HAP-1 (cell line): ENCODE measurements at places on chromosomes 6 and 20.
A peak's percentile ranks its signal among the peaks of the same experiment; 100 is the strongest.

DNA sequence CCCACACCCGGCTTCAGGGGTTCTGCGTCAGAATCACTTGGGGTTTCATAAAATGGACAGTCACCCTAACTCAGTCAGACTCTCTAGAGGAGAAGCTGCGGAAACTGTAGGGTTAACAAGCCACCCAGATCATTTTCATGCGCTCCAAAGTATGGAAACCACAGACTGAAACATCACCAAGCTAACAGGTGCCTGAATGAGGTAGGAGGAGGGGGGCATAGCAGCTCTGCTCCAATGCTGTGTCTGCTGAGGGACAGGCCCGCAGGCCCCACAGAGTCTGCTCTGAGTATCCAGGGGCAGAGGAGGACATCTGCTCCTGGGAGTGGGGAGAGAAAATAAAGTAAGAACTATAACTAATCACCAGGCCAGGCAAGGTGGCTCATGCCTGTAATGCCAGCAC lies 97.1 kb upstream of the AKAP12 start:
- DNase-seq = no peak

DNA sequence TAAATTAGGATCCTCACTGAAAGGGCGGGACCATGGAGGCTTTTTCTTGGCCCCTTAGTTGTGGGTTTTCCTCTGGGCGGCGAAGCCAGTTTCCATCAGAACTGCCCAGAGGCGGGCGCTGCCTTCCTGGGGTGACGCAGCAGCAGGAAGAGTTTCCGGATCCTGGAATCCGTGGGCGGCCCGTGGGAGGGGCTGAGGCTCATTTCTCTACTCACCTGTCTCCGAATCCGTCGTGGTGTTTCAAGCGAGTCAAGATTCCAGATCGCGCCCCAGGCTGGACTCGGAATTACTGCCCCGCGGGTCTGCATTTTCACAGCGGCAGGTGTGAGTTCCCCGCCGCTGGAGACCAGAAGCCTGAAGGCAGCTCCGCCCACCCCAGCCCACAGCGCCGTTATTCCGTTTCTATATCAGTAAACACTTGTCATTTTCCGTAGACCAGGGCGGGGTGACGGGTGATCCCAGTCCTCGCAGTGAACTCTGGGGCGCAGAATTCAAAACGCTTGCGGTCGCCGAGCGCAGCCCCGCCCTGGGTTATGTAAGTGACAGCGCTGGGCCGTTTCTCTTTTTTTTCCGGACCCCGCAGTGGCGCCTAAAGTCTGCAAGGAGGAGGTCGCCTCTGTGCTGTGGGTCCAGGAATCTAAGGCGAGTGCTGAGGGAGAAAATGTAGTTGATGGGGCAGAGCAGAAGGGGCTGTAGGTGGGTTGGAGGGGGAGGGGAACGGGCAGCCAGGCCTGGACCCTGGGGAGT lies 27.2 kb upstream of the POU5F1 start:
- peak; percentile 72 for DNase-seq

- no peak for DNase-seq
Observed at GRCh38 chr20:41072190-41072863, 43.7 kb downstream of the TOP1 start.

- no peak for DNase-seq
Observed at GRCh38 chr20:1204113-1204512, 859 bp downstream of the C20orf202 start.

DNA sequence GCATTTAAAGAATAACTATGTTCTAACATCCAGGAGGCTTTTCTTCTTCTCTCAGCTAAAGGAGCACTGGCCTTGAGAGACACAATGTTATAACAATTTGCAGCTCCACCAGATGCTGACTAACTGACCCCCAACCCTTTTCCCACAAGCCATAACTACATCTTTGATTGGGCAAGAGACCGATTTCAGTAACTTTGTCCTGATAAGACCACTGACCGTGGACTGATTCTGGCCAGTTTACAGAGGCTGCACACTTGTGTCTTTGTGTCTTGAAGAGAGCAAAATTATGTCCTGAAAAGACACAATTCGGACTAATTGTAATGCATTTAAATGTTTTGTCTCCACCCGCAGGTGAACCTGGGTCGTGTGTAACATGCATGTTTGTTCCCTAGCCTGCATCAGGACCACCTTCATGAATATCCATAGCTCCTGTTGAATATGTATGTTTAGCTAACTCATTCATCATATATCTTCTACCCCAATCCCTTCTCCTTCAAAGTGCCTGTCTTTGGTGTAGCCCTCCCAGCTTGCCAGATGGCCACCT lies 22.3 kb downstream of the ABRACL start:
- no peak for DNase-seq

DNA sequence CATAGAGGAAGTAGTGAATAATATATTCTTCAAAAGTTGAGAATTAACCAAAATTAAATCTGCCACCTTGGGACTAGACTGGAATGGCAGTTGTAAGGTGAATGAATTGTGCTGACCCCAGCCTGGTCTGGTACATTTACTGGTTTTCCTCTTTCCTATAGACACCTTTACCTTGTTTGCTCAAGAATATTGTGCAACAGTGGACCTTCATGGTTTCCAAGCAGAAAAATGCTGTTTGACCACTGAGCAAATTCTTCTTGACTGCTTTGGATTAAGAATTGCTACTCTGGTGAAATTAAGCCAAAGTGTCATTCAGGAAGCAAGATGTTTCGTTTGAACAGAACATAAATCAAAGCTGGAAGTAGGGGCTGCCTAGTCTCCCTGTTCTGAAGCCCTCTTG lies 156.6 kb upstream of the TAB2 start:
- no peak for DNase-seq

DNA sequence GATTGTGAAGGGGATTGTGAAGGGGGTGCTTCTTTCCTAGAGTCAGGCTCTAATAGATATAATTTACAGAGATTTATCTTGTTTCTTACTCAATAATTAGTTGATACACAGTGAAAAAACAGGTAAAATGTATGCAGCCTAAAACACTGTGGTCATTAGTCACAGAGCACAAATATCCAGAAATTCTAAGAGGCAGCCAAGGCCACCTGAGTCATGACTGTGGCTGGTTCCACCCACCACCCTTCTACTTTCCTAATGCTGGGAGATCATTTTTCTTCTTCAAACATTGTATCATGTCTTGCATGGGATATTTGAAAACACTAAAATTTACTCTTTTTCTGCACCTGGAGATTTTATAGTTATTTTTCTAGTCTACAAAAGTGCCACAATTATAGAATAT lies 181.6 kb downstream of the OTOR start:
- DNase-seq = no peak

GRCh38 chr6:144181639-144182038 lies 31.3 kb downstream of the STX11 start:
- no peak for DNase-seq

DNA sequence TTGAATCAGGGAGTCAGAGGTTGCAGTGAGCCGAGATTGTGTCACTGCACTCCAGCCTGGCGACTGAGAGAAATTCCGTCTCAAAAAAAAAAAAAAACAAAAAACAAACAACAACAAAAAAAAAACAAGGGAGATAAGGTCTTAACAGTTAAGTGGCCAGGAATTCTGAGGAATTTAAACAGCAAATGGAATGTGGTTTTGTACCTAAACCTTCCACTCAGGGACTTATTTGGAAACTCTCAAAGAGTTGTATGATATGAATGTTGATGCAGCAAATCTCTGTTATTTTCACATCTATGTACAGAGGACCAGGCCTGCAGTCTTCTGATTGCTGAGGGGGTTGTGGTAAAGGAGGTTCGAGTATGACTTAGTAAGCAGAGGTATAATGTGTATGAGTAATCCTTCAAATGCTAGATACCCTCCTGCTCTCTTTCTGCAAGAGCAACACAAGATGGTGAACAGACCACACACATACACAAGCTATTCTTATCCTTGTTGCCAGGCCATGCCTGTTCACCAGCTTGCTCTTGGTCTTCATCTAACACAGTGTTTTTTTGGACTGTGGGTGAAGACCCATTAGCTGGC lies 174.9 kb upstream of the SCGN start:
- no peak for DNase-seq

DNA sequence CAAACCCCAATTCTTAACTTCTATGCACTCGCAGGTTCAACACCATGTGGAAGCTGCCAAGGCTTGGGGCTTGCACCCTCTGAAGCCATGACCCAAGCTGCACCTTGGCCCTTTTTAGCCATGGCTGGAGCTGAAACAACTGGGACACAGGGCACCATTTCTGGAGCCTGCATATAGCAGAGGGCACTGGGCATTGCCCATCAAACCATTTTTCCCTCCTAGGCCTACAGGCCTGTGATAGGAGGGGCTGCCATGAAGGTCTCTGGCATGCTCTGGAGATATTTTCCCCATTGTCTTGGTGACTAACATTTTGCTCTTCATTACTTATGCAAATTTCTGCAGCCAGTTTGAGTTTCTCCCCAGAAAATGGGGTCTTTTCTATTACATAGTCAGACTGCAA lies 484.7 kb downstream of the EPHA7 start:
- DNase-seq = no peak

GRCh38 chr6:53926505-53926904 lies 131.7 kb downstream of the LRRC1 start:
- no peak for DNase-seq

DNA sequence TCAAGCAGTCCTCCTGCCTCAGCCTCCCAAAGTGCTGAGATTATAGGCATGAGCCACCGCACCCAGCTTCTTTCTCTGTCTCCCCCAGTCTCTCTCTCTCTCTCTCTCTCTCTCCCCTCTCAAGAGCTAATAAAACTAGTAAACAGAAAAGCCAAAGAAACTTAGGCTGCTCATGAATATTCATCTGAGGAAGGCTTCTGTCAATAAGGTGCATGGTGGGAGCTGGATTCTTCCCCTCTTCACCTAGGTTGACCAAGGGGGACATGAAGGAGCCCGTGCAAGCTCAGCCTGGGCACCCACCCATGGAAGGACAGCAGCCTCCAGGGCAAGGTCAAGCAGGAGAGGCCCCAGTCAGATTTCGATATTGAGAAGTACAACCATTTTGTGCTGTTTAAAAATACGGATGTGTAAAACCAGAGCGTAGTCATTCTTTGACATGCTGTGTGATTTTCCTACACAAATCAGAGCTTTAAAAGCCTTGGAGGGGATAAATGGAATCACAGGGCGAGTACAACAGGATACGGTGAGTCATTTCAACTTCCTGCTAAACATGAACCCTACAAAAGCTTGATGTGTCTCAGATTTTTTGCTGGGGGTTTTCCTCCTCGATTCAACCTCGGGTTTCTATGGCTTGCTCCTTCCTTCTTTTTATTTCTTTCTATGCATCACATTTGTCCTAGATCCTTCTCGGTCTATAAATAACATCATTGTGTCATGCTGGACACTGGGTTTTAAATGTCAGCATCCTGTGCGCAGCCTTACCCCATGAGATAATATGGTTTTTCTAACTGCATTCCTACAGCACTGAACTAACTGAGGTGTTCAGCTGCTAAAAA lies 368.9 kb upstream of the JARID2 start:
- DNase-seq = no peak

GRCh38 chr20:6613280-6613861 lies 154.1 kb upstream of the BMP2 start:
- DNase-seq = no peak

GRCh38 chr6:162343936-162344645 lies 383.5 kb downstream of the PRKN start:
- no peak for DNase-seq

DNA sequence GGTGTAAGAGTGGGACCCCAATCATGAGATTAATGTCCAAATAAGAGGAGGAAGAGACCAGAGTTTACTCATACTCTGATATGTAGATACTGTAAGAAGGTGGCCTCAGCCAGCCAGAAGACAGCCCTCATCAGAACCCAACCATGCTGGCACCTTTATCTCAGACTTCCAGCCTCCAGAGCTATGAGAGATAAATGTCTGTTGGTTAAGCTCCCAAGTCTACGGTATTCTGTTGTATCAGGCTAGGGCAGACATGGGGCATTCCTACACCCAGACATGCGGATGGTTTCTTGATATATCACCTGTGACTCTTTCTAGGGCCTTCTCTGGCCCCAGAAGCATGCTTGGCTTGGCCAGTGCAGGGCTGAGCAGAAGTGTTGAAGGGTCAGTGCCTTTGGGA lies 247.4 kb upstream of the RIN2 start:
- no peak for DNase-seq

DNA sequence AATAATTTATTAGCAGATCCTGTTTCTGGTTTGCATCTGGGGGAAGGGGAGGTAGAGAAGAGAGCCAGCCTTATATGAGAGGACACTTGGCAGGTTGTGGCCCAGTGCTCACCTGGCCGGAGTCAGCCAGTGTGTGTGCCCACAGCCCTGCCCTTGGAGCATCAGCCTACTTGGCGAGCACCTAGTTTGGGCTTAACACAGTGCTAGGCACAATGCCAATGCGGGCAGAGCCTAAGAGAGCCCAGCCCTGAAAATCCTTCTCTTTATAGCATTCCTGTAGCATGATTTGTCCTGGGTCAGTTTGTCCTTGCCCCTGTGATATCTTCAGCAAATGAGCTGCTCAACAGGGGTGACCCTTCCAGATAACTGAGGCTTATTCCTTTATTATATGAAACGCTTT lies 73.0 kb downstream of the SLX4IP start:
- no peak for DNase-seq

DNA sequence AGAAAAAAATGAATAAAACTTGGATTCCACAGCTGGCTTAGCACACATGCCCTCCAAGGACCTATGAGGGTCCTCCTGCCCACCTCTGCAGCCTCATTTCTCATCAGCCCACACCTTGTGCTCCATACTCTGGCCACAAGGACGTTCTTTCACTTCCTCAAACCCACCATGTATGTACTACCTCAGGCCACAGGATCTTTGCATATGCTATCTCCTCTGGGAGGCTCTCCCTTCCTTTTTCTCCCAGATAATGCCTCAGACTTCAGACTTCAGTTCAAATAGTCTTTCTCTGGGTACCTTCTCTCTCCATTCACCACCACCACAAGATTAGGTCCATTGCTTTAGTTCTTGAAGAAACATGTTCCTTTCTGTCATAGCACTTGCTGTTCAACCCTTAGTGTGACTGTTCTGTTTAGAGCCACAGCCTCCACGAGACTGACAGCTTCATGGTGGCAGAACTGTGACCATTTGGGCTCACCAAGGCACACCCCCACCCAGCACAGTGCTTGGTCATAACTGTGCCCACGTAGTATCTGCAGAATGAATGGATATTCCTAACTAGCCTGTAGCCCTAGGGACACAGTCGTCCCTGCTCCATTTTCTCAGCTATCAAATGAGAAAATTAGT lies 146.7 kb upstream of the LRFN2 start:
- no peak for DNase-seq

DNA sequence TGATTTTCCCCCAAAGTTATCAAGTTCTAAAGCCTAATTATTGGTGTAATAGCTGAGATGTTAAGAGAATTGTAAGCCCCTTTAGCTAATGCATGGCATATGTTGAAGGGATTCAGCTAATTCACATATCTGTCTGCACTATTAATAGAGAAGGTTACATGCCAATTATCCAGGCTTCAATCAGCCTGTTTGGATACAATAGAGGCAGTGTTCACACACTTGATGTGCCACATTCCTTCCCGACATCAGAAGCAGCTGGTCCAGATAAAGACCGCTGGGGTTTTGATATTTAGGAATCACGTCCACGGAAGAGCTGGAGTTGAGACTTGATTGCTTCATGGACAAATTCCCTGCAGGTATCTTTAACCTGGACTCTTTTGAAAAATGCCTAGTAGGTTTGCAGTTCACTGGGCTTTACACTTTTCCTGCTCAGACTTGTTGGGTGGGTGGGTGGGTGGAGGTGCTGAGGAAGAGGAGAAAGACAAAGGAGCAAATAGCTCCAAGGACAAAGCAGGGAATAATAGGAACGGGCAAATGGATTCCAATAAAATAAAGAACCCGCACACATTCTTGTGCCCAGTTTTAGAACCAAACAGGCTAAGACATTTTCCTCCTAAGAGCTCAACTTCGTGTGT lies 142.6 kb upstream of the ZNF217 start:
- DNase-seq = peak; percentile 61

- DNase-seq = no peak
Observed at GRCh38 chr6:70375166-70375565, 38.1 kb upstream of the FAM135A start.
